ENCODE measurements at places on chromosomes 12 and 14. TPM values are rescaled to one million over a fixed set of nuclear protein-coding genes. Genes with fewer than 3 reads are reported as not detected.

Gene PAH
- total RNA-seq: not detected

Gene TSFM
- total RNA-seq: 29.7 TPM

DNA sequence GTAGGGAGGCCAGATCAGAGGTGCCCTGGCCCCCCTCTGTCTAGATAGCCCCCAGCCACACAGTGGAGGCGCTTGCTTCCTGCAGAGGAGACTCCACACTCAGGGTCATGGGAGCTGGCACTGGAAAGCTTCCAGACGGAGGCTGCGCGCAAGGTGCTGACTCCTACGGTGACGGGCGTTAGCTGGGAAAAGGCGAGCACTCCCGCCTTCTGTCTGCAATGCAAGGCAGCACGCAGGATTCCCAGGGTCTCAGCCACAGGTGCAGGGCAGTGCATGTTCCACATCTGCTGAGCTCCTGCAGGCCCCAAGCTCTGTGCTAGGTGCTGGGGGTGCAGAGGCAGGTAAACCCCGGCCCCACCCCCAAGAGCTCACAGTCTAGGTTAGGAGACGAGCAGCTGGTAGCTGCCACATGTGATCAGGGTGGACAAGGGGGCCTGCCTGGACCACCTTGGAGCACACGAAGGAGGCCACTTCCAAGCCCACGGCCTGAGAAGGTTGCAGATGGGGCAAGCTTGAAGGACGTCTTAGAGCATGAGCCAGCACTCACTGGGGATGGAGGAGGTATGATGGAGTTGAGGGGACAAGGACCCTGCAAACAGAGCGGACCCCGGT is 310.9 kb upstream of the DIO3 start:
- DNase-seq: no peak

DNA sequence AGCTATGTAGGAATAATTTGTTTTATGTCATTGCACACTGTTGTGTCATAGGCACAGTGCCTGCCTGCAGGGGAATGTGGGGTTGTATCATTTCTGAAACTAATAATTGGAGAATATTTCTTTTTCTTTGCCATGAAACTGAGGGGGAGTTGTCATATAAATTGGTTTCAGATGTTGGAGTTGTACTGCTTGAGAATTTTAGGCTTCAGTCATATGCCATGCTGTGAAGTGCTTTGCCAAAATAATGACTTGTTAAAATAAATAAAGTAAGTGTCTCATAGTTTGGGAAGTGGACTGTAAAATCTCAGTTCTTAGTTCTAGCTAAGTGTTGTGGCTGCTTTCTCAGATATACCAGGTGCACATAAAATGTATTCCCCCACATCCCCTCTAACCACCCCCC is 116.8 kb downstream of the DAAM1 start:
- DNase-seq: no peak

DNA sequence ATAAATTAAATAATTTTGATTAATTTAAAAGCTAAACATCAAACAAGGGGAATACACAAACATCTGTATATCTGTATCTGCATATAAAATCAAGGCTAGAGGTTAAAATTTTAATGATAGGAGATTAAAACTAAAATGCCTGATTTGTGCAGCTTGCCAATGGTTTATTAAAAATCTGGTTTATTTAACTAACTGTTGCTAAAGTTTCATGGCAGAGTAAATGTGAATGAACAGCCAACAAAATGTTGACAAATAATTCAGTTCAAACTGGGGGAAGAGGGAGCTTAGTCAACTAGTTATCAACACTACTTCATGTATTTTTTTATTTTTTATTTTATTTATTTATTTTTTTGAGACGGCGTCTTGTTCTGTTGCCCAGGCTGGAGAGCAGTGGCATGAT is 43.0 kb downstream of the BTG1 start:
- no peak for DNase-seq

DNA sequence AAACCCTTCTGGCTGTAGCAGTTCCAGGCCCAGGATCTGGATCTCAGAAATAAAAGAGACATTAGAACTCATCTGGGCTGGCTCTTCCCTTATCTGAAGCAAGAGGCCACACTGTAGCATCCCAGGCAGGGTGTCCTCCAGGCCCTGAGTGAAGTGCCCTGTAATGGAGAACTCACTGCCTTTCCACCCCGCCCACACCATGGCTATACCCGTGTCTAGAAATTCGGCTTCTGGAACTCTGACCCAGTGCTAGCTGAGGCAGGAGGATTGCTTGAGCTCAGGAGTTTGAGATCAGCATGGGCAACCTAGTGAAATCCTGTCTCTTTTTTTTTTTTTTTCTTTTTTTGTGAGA is 23.5 kb upstream of the PLEKHG3 start:
- no peak for DNase-seq

Gene NID2
- total RNA-seq: 0.33 TPM

GRCh38 chr14:74985028-74985310 is 17.8 kb upstream of the EIF2B2 start:
- no peak for DNase-seq

GRCh38 chr14:99672506-99673304 is 11.4 kb upstream of the CYP46A1 start:
- DNase-seq: peak; percentile 43

GRCh38 chr12:70553391-70553859 is 83.8 kb downstream of the PTPRB start:
- DNase-seq: no peak

- DNase-seq: no peak
Measured at GRCh38 chr12:94813314-94813713, 163.0 kb upstream of the TMCC3 start.

DNA sequence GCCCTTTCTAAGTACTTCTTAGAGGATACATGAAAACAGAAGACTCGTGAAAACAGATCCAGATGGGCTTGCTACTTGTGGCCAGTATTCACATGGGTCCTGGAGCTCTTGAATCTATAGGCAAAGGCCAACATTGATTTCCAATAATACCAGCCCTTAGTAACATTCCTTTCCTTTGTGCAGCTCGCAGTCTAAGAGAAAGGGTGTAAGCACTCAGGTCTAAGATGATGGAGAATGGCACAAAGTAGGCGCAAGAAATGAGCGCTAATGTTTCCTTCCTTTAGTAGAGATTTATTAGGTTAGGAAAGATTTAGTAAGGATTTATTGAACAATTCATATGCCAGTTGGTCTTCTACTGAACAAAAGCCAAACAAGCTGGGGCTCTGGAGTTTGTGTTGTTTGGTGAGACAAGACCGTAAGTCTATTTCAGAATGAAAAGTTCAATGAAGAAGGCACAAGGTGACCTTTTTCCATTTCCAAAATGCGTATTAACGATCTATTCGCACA is 525 bp downstream of the RNU6-8 start:
- no peak for DNase-seq
